ENCODE measurements at places on chromosomes 6 and 20. TPM values are rescaled to one million over a fixed set of nuclear protein-coding genes. Genes with fewer than 3 reads are reported as not detected.

The EPHA7 gene
- 11.0 TPM for polyA plus RNA-seq

The ADGRF5 gene
- 16.2 TPM for polyA plus RNA-seq

- DNase-seq, result no peak
Measured at GRCh38 chr6:56065408-56065807, 182.0 kb downstream of the COL21A1 start.

DNA sequence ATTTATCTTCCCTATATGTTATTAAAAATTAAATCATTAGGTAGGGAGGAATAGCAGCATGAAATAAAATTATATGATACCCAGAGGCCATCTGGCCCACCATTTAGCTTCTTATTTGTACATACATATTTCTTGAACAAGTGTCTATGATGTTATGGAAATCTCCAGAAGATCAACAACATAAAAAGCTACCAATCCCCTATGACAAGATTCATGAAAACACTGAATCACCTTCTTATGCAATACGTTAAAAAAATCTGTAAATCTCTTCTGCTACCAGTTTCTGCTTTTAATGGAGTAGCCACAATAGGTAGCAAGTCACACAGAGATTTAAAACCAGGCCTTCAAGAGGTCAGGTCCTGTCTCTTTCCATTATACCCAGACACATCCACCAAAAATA is 125.8 kb upstream of the ENPP5 start:
- no peak for DNase-seq

DNA sequence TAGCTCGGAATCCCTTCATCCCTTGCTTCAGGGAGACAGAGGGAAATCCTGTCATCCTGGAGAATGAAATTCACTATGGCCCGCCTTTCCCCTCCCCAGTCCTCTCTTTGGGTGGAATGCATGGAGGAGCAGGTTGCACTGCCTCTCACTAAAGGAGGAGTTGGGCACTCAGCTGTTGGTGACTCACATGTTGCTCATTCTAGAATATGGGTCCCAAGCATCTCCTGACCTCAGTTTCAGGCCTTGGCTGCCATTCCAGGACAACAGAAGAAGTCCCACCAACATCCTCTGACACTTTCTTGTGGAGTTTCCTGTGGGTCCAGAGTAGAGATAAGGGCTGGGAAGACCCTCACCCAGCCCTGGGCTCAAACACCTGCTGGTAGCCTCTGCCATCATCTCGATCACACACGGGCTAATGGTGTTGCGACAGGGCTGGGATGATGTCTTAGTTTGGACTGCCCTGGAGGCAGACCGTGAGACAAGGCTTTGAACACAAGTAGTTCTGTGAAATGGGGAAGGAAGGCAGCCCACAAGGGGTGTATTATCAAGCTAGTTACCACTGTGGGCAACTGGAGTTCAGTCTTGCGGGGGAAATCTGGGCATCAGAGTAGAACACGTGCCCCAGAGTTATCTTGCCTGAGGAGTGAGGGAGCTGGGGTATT is 52.4 kb upstream of the RNF24 start:
- no peak for DNase-seq

DNA sequence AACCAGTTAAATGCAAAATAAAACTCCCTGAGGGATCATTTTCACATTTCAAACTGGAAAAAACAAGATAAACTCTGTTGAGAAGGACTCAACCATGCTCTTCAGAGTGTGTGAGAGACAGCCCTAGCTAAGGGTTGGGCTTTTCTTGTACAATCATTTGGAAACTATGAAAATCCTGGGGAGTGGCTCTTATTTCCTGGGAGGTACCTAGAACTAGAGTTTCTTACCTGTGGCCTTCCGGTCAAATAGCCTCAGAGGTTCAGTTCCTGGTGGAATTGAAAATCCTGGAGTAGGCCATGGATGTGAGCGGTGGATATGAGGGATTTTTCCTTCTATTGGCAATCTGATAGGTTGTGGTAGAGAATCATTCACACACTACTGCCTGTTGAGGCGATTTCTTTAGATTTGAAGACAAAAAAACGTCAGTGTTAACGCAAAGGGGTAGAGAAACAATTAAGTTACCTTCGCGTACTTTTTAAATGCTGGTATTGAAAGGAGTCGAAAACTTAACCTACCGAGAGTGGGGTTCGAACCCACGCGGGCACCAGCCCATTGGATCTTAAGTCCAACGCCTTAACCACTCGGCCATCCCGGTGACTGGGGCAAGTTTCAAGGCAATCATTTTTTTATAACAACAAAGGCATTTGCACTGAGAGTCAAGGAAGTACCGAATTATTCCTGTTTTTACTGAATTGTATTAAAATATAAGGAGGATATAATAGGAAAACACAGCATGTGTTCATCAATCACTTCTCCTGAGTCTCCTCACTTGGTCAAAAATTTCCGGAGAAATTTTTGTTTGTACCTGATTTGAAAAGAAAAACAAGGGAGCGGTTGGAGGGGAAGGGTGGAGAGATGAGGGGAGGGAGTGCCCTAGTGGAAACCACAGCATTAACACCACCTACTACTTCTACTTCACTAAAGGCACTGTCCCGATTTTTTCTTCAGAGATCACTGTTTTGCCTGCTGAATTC is 191.3 kb downstream of the OR2B2 start:
- DNase-seq, result no peak

- DNase-seq, result no peak
Measured at GRCh38 chr6:90162648-90163387, 133.8 kb downstream of the BACH2 start.

Measured in urinary bladder (tissue), 4 donors.